NCI-H460 (cell line): ENCODE measurements at places on chromosomes 6 and 20.

DNA sequence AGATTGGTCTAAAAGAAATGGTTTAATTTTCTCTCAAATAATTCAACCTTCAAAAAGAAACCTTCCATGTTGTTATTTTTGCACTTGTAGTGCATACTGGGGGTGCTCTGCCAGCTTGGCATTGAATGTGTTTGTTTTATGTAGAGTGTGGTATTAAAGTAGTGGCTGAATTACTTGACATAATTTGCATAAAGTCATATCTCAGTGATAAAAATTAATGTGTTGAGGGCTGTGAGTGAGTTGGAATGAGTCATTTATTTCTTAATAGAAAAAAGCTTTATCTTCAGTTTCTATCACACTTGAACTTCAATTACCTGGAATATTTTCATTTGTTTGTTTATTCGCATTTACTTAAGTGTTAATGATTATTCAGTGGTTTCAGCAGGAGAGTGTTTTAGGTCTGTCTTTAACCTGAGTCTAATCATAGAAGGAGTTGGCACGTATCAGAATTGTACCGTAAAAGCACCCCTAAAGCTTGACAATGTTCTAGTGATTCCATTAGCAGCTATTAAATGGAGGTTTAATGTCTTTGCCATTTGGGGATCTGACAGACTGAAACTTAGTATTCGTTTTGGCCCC lies 801.2 kb upstream of the FLRT3 start:
- DNase-seq, result no peak

DNA sequence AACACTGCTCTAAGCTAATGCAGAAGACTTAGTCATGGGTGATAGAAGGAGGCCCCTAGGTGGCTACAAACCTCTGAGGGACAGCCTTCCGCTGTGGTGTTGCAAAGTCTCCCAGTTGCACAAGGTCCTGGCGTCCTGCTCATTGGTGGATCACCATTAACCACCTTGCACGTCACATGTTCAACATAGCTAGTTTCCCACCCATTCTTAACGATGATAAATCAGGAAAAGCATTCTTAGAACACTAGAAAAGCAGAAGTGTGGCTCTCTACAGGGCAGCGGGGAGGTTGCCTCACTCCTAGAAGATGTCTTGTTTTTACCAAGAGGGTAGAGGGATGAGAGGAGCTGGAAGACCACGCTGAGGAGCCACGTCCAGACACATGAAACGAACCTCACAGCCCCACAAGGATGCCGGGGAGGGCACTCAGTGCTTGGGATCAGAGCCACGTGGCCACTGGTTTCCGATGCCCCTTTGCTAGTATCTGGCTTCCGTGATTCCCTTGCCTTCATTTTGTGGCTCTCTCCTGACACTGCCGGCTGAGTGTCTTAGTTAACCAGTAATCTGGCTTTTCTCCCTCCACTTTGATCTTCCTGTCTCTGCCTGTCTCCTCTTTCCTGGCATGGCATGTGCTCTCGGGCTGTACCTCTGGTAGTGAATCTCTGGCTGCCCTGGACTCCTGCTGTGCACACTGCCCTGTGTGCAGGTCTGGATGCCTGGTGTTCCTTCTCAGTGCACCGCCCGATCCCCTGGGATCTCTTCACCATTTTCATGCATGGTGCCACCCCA lies 91.4 kb upstream of the NEDD9 start:
- no peak for DNase-seq

GRCh38 chr6:6654599-6655575 lies 66.4 kb downstream of the LY86 start:
- no peak for DNase-seq

GRCh38 chr6:166456395-166457156 lies 73.8 kb upstream of the MPC1 start:
- no peak for DNase-seq

GRCh38 chr6:147941143-147941542 lies 401.5 kb upstream of the SASH1 start:
- DNase-seq, result no peak

DNA sequence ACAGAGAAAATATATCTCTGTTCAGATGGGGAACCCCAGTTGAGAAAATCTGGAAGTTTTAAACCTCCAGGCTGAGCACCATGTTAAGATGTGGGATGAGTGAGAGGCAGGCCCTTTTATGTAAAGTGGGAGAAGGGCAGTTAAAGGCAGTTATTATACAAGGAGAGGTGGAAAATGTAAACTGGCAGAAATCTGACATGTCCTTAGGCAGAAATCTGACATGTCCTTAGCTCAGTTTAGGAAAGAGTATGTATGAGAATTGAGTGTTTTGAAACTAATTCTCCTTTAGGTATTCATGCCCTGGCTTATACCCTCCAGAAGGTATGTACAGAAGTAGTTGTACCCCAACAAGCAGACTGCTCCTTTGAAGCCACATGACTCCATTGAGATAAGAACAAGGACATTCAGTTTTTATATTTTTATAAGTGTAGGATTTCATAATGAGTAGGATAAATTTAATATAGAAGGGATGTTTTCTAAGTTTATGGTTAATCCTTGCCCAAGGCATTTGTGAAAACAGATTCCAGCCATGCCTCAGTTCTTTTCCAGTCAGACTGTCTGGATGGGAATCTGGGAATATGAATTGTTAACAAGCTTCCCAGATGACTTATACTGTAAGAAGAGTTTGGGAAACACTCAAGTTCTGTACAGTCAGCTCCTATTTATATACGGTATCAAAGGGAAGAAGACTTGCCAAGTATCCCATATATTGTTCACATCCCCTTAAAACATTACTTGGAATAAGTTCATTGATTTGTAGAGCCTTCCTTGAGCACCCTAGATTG lies 87.7 kb downstream of the SCAND1 start:
- no peak for DNase-seq

GRCh38 chr6:140029551-140029950 lies 655.1 kb upstream of the CITED2 start:
- no peak for DNase-seq

DNA sequence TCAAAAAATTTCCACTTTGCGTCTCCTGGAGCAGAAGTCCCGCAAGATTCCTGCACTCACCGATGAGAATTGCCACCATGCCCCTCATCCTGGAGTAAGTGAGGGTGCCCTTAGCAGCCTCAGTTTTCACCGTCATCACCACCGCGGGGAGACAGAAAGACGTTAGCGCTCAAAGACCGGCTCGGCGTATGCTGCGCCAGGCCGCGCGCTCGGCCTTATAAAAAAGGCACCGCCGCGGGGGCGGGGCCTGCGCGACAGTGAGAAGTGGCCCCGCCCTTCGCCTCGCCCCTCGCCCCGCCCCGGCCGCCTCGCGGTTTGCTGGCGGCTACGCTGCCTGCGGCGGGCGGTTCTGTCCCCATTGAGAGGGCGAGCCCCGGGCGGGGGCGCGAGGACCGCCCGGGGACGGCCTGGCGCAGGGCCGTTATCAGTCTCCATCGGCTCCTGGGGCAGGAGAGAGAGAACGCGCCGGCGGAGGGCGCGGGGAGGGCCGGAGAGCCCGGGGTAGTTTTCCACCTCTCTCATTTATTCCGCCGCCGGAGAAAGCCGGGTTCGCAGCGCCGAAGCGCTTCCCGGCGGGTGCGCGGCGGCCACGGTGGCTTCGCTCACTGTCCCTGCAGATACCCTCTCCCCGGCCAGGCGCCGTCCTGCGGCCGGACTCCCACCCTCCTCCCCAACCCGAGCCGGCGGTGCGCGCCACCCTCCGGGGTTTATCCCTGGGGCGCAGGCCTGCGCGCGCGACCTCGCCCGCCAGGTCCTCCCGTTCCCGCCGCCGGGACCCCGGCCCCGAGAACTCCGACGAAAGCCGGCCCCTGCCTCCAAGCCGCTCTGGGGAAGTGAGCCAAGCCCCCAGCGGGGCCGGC lies 122.5 kb upstream of the SLC2A12 start:
- peak; percentile 75 for DNase-seq
